ENCODE measurements at places on chromosomes 3 and 15. TPM values are rescaled to one million over a fixed set of nuclear protein-coding genes. Genes with fewer than 3 reads are reported as not detected.
A peak's percentile ranks its signal among the peaks of the same experiment; 100 is the strongest.

DNA sequence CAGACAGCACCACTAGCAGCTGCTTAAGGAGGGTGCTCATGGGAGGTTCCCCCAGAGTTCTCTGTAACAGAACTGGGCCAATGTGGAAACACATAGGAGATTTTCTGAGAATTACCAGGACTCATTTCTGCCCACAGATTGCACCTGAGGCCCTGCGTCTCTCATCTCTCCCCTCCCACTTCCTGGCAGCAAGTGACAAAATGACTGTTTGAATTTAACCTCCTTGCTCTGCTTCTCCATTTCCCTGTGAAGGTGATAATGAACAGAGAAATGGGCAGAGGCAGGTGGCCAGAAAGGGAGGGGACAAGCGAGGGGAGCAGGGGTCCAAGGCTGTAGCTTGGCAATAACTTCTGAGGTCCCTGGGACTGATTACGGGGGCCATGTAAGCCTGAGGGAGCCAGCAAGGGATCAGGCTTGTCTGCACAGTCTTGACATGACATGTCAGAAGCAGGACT is 8.0 kb downstream of the EPHB1 start:
- DNase-seq = no peak

GRCh38 chr3:61452535-61453090 is 108.8 kb upstream of the PTPRG start:
- DNase-seq = no peak

GRCh38 chr3:131608741-131609140 is 106.0 kb upstream of the MRPL3 start:
- DNase-seq = no peak

DNA sequence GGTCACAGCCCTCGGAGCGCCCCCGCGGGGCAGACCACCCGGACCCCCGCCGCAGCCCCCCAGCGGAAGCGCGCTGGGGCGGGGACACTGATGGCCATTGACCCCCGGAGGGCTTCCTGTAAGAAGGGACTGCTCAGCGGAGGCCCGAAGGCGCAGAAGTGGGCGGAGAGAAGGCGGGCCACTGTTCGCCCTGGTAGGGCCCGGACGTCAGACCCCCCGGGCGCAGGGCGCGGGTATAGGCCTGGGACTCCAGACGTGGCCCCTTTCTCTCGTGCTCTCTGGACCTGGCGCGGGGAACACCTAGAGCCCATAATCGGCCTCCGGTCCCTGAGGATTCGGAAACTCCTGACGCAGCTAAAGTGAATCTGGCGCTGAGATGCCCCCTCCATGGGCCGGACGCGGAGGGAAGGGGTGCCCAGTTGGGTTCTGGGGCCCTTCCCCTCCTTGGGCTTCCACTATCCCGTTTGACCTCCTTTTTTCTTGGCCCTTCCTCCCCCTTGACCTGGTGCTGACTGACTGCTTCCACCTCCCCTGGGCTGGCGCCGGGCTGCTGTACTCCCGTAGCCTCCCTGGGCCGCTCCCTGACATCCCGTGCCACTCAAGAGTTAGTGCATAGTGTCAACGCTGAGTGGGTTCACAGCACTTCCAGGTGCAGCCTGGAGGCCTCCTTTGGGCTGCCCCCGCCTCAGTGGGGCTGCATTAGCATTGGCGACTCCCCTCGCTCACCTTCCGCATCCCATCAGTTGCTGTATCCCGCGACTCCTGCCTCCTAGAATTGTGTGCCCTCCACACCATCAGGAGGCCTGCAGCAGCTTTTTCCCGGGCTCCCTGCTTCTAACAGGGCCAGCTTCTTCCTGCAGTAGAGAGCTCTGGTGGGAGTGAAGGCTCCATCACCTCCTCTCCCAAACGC is 694 bp downstream of the ABTB1 start:
- peak; percentile 64 for DNase-seq

SCN11A gene
- total RNA-seq = 0.18 TPM

SERPINI2 gene
- not detected for total RNA-seq

Measured in right lobe of liver (tissue), 6 donors.